T1000 (cell line): ENCODE measurements at places on chromosomes 1 and 21.

DNA sequence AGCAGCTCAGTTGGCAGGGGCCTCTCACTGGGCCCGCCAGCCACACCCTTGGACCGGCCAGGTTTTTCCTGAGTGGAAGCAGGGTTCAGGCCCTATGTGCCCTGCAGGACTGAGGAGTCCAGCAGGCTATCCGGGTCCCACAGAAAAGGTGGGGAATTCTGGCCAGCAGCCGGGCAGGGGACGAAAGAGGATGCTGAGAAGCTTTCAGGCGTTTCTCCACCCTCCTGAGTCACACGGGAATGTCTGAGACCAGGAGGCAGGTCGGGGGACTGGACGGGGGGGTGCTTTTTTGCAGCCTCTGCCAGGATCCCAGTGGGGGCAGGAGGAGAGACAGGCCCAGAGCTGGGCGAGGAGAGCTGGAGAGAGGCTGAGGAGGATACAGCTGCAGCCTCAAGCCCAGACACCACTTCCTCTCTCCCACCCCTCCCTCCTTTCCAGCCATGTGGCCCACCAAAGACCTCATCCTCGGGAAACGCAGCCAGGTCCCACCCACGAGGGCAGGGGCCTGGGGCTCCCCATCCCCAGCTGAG, 105.4 kb downstream of the SPSB1 start:
- no peak for DNase-seq

GRCh38 chr1:114695430-114696058, at the start of gene AMPD1:
AMPD1 (minus strand) TSS chr1:114695546; CDS start chr1:114695471, 75 bp downstream.
- no peak for DNase-seq

DNA sequence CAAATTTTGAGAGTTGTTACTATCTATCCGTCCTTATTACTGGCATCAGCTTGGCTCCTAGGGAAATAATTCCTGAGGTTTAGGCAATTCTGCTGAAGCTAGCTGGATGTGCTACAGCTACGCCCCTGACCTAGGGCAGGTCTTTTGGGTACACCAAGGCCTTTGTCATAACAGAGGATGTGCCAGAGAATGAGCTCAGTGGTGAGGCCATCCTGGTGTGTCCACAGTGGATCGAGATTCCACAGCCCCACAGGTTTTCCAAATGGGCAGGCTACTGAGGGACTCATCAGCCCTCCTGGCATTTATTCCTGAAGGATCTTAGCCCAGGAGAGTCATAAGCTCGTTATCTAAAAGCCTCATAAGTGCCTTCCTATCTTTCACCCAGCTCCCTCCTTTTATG, 475.2 kb upstream of the USP24 start:
- no peak for DNase-seq

DNA sequence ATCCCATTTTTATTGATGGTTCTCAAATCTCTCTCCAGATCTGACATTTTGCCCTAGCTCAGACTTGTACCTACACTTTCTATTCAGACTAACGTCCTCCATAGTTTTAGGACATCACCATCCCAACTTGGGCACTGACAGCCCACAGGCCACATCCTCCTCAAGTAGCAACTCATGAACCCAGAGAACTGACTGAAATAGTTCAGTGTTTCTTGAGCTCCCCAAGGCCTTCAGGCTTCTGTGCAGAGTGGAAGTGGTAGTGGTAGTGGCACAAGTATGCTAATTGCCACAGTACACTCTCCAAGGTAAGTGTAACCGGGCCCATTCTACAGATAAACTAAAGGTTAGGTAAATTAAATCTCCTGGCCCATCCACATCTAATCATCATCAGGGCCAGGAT, 112.6 kb downstream of the SLC45A1 start:
- DNase-seq = no peak
